ENCODE measurements at places on chromosomes 16 and 17.

DNA sequence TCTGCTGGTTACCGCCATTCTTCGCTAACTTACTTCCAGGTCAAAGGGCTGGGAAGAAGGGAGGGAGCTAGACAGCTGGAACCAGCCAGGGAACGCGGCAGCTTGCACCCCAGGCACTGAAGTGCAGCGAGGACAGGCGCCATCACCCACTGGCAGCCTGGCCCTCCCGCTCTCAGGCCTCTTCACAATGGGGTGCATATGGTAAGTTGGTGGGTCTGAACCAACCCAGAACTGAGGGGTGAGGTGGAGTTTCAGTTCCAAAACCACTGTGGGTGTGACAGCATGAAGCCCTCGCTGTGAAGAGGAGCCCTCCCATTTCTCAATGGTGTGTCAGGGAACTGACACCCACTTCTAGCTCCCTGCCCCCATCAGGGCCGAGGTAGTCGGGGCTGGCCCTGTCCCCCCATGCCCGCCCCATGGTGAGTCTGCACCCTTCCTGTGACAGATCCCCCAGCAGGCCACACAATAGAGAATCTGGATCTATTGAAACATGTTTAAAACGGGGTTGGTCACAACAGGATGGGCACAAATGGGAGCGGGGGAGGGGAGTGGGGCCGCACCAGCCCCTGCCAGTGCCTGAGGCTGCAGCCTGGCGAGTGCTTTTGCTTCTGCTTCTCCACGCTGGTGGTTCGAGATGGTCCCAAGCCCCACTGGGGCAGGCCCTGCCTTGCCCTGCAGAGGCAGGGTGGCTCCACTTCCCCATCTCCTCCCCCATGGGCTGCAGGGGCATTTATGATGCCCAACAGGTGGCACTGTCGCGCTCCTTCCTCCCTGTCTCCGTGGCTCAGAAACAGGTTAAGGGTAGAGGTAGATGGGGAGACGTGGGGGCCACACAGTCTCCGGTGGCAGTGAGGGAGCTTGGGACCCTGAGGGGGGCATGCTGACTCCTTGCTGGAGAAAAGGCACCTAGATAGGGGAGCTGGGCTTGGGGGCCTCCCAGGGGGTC, 2.3 kb downstream of the LIMD2 start:
- DNase-seq = peak; percentile 83
- peaks cover 56% of the 10 kb centered on the region for H3K4me1 ChIP-seq
- H3K4me3 ChIP-seq = peak overlapping the region; percentile 92
- no peaks in the 10 kb centered on the region for H3K27me3 ChIP-seq
- H3K27ac ChIP-seq = peak overlapping the region; percentile 70
- H3K36me3 ChIP-seq = peaks cover 42% of the 10 kb centered on the region

DNA sequence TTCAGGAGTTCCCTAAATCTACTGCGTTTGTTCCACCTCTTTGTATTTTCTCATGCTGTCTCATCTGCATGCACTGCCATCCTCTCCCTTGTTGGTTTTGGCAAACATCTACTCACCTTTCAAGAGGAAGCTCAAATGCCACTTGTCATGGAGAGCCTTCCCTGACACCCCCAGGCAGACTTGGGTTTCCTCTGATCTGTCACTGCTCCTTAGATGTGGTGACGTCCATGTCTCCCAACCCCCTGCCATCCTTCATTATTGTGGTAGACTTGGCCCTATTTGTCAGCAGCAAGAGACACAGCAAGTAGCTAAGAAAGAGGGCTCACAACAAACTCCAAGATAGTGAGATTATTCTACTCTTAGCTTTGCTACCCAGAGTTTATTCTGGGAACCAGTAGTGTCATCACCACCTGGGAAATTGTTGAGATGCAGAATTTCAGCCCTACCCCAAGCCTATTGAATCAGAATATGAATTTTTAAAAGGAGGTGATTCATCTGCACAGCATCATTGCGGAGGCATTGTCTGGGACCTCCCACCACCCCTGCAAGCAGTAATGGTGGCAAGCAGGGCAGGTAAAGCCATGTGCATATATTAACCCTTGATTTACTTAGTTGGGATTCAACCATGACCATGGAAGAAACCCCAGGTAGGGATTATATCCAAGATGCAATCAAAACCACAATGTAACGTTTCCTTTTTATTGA, 248.9 kb downstream of the SHISA9 start:
- no peaks in the 10 kb centered on the region for H3K4me1 ChIP-seq
- no peaks in the 10 kb centered on the region for H3K36me3 ChIP-seq
- H3K27me3 ChIP-seq = no peaks in the 10 kb centered on the region
- no peak overlapping the region for H3K4me3 ChIP-seq
- DNase-seq = no peak

DNA sequence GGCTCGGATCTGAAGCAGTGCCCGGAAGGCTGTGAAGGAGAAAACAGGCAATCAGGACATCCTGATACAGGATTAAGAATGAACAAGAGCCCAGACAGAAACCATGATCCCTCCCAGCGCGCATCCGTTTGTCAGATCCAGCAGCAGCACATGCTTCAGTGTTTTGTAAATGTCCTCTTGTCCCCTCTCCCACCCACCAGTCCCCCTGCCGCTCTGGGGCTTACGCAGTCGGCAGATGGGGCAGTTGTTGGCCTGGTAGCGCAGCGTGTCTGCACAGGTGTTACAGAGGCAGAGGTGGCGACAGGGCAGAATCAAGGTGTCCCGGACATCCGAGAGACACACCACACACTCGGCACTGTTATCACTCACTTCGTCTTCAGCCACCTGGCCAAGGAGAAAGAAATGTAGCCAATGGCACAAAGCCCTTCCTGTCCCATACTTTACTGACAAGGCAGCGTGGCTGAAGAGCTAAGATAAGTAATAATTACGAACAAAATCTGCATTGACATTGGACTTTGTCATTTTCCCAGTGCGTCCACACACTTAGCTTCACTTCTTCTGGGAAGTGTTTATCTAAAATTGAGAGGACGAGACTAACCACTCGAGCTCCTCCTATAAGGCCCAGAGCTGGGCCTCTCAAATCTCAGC, 20.7 kb upstream of the FOXJ1 start:
- DNase-seq = no peak
- no peaks in the 10 kb centered on the region for H3K36me3 ChIP-seq
- no peak overlapping the region for H3K27ac ChIP-seq
- H3K4me1 ChIP-seq = no peaks in the 10 kb centered on the region

GRCh38 chr16:31461201-31461920, 2.1 kb downstream of the ARMC5 start:
- peaks cover 32% of the 10 kb centered on the region for H3K36me3 ChIP-seq
- H3K4me3 ChIP-seq = no peak overlapping the region
- H3K4me1 ChIP-seq = peaks cover 37% of the 10 kb centered on the region
- DNase-seq = no peak
- H3K27me3 ChIP-seq = no peaks in the 10 kb centered on the region

- H3K4me1 ChIP-seq = no peaks in the 10 kb centered on the region
- H3K4me3 ChIP-seq = no peak overlapping the region
- no peak overlapping the region for H3K27ac ChIP-seq
- H3K36me3 ChIP-seq = peaks cover 88% of the 10 kb centered on the region
- no peaks in the 10 kb centered on the region for H3K27me3 ChIP-seq
- no peak for DNase-seq
Measured at GRCh38 chr17:29084541-29085146, 41.7 kb downstream of the PIPOX start.

GRCh38 chr16:4358831-4359561, 7.9 kb upstream of the PAM16 start:
- peaks cover 78% of the 10 kb centered on the region for H3K36me3 ChIP-seq
- no peak overlapping the region for H3K4me3 ChIP-seq
- H3K27me3 ChIP-seq = no peaks in the 10 kb centered on the region
- no peaks in the 10 kb centered on the region for H3K4me1 ChIP-seq
- peak; percentile 51 for DNase-seq

- H3K27ac ChIP-seq = no peak overlapping the region
- no peak for DNase-seq
- no peak overlapping the region for H3K4me3 ChIP-seq
- H3K36me3 ChIP-seq = no peaks in the 10 kb centered on the region
- peaks cover 7% of the 10 kb centered on the region for H3K27me3 ChIP-seq
Measured at GRCh38 chr17:3157218-3157617, 29.9 kb upstream of the OR1G1 start.

DNA sequence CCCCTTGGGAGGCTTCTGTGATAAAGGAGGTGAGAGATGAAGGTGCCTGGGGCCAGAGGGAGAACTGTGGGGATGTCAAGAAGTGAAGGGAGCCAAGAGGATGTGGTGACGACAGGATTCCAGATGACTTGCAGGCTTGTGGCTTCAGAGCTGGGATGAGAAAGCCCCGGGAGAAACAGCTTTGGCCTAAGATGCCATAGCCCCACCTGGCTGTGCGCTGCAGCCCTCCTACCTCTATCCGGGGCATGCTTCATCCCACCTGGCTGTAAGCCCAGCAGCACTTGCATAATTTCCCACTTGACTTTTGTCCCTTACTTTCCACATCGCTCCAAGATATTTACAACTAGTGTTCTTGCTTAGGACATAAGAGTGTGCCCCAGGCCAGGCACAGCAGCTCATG, 29.3 kb downstream of the GINS3 start:
- H3K36me3 ChIP-seq = no peaks in the 10 kb centered on the region
- DNase-seq = no peak
- H3K4me1 ChIP-seq = peaks cover 22% of the 10 kb centered on the region

DNA sequence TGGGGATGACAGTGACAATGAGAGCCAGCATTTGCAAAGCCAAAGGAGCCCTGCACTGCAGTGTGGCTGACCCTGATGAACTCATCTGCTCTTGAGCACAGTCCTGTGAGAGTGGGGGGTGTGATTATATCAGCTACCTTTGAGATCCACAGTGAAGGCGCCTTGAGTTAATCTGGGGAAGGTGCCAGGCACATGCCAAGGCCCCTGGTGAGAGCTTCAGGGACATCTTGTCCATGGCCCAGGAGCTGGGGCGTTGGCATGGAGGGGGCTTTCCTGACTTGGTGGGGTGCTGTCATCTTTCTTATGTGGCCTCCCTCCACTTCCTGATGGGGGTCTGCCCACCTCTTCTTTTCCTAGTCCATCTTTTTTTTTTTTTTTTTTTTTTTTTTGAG, 86.5 kb downstream of the SNX29 start:
- peak overlapping the region; percentile 84 for H3K27ac ChIP-seq
- no peaks in the 10 kb centered on the region for H3K27me3 ChIP-seq
- H3K4me1 ChIP-seq = peaks cover 20% of the 10 kb centered on the region
- no peak overlapping the region for H3K4me3 ChIP-seq
- DNase-seq = no peak

DNA sequence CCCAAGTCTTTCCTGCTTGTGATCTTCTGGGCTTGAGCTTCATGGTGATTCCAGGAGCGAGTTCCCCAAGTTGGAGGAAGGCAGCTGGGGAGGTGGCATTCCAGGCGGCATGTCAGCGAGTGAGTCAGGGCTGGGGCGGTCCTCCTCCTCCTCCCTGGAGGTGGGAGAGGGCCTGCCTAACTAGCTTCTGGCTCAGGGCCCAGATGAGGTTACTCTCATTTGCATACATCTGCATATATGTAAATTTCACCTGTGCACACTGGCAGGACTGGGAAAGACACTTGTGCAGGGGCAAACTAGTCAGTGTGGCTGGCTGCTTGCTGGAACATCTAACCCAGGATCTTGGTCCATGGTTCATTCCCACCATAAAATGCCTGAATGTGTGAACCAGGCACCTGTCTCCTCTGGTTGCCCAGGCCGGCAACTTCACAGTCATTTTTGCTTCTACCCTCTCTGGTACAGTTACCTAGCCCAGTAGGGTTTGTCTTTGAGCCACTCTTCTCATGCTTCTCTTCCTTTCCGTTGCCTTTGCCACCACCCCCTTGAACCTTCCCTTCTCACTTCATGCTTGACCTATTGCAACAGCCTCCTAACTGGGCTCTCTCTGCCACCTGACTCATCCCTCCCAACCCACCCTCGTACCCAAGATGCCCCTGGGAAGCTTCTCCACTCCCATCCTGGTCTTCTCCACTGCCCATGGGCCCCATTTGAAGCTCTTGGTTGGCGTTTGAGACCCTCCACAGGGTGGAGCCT, 9.6 kb upstream of the DLX4 start:
- no peak overlapping the region for H3K27ac ChIP-seq
- H3K27me3 ChIP-seq = peaks cover 63% of the 10 kb centered on the region
- no peaks in the 10 kb centered on the region for H3K36me3 ChIP-seq
- H3K4me1 ChIP-seq = peaks cover 23% of the 10 kb centered on the region

DNA sequence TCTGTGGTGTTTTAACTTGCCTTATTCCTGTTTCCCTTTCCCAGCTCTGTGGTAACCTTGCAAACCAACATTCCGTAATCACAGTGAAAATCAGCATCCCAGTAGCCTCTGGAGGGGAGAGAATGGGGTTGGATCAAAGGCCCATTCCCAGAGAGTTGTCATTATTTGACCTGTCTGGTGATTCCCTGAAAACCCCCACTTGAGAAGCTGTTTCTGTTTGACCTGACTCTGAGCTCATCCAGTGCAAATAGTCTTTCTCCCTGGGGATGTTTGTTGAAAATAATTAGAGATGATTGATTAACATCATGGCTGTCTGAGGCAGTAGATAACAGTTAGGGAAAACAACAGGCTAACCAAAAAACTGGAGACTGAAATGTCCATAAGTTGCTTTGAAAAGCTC, 3.0 kb downstream of the CACNG1 start:
- H3K27me3 ChIP-seq = no peaks in the 10 kb centered on the region
- H3K27ac ChIP-seq = no peak overlapping the region
- H3K4me1 ChIP-seq = no peaks in the 10 kb centered on the region
- no peaks in the 10 kb centered on the region for H3K36me3 ChIP-seq
- no peak overlapping the region for H3K4me3 ChIP-seq

DNA sequence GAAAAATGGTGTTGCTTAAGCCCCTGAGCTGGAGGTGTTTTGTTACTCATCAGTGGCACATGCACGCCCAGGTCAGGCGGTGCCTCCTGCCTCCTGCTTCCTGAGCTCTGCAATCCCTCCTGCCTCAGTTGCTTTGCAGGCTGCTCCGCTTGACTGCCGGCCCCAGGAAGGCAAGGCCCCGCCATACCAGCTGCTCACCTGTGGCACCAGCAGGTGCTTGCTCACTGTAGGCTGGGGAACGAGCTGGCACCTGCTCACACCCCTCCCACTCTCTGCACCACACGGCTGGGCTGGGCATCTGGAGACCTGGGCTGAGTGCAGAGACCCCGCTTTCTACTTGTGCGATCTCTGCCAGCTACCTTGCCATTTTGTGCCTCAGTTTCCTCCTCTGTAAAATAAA, 200.2 kb downstream of the RBFOX3 start:
- no peaks in the 10 kb centered on the region for H3K4me1 ChIP-seq
- no peaks in the 10 kb centered on the region for H3K27me3 ChIP-seq
- no peak overlapping the region for H3K4me3 ChIP-seq
- no peaks in the 10 kb centered on the region for H3K36me3 ChIP-seq

Data from CD14-positive monocyte (primary cell).